Stimulated activated naive CD8-positive, alpha-beta T cell treated with anti-CD3 and anti-CD28 coated beads, Interleukin-15, amount 100 ng/mL, for 72 hours (primary cell): ENCODE measurements at places on chromosomes 12 and 14.

DNA sequence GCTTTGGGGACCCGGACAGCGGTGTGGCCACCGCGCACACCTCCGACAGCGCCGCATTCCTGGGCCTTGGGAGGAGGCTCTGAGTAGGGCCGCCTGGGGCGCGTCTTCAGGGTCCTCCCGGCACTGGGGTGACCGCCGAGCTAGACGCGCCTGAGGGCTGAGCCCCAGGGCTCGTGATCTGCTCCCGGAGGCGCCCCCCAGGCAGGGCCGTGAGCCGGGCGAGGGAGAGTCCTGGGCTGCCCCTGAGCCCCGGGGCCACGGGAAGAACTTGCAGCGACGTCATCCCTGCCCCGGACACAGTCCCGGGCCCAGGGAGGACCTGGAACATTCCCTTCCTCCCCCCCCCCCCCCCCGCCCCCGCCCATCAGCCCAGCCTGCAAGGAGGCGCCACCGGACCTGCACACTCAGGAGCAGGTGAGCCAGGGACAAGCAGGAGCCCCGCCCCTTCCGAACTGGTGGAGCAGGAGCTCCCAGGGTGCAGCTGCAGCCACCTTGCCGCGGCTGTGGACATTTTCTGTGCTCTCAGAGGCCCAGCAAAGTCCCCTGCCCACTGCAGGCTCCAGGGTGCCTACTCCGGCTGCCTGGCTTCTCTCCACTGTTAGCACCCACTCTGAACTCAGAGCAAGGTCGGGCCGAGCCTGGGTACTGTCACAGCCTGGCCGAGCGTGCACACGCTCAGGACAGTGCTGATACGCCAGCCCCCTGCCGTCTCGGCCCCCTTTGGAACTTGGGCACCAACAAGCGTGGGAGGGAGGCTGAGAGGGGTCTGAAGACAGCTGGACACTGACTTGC is 50.7 kb downstream of the A2M start:
- peak; percentile 24 for DNase-seq

DNA sequence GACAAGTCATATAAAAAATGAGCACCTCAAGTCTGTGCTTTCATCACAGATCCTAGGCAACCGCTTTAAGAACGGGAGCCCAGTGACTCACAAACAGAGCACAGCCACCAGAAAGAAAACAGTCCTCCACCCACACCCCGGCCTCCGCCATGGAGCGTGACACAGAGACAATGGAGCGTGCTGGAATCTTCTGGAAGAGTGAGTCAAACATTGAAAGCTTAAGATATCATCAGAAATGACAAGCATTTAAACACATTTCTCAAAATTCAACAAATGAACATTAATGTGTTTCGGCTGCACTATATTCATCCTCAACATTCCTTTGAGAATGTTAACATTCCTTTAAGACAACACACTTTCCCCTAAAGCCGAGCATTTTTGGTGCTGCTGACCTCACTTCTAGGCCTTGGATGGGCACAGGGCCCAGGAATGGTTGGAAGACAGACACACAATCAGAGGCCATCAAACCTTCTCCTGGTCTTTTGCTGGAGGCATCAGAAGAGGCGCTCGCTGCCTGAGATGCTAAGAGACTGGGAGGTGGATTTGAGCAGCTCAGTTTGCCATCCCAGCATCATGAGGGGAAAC is 23.6 kb upstream of the TMEM132D start:
- no peak for DNase-seq

DNA sequence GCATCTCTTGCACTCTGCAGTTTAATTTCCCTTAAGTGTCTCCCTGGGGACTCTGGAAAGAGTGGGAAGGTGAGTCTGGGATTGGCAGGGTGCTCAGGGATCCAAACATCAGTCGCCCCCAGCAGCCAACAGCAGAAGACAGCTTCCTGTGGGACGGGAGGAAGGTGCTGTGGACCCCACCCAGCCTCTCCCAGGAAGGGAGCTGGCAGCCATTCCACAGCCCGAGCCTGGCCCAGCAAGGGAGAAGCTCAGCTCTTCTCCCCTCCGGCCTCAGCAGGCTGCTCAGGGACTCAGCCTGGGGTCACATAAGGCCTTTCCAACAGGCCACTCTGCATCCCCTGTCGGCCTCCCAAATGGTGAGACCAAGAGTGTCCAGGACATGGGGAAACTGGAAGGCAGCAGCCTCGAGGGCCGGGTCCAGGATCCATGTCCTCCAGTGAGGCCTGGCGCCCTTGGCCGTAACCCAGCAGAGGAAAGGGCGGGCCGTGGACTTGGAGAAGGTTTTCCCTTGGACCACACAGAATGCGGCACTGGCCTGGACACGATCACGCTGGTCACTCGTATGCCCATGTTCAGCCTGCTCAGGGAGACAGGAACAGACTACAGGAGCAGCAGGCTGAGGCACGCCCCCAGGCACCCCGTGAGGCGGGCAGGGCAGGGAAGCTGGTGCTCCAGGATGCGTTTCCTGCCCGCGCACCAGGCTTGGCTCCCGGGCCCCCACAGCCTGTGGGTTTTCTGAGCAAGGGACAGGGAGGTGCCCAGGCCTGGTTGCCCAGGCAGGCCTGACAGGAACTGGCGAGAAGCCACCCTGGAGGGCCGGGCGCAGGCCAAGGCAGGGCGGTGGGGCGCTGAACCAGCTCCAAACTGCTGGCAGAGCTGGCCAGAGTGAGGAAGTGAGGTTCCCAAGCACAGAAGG is 3.5 kb downstream of the XRCC3 start:
- DNase-seq = no peak

- no peak for DNase-seq
These were observed 235.8 kb downstream of the SLC15A4 start for GRCh38 chr12:128587918-128588317.

- no peak for DNase-seq
These were observed 663.8 kb upstream of the FOXG1 start for GRCh38 chr14:28102814-28103213.

DNA sequence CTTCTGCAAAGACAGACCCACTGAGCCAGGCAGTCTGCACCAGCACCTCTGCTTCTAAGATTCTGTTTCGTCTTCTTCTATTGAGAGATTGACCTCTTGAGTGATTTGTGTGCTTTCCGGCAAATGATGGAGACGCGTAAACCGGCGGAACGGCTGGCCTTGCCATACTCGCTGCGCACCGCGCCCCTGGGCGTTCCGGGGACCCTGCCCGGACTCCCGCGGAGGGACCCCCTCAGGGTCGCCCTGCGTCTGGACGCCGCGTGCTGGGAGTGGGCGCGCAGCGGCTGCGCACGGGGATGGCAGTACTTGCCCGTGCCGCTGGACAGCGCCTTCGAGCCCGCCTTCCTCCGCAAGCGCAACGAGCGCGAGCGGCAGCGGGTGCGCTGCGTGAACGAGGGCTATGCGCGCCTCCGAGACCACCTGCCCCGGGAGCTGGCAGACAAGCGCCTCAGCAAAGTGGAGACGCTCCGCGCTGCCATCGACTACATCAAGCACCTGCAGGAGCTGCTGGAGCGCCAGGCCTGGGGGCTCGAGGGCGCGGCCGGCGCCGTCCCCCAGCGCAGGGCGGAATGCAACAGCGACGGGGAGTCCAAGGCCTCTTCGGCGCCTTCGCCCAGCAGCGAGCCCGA is 703 bp downstream of the ASCL4 start:
- peak; percentile 24 for DNase-seq

GRCh38 chr12:125129179-125129571 is 63.9 kb downstream of the AACS start:
- DNase-seq = no peak

DNA sequence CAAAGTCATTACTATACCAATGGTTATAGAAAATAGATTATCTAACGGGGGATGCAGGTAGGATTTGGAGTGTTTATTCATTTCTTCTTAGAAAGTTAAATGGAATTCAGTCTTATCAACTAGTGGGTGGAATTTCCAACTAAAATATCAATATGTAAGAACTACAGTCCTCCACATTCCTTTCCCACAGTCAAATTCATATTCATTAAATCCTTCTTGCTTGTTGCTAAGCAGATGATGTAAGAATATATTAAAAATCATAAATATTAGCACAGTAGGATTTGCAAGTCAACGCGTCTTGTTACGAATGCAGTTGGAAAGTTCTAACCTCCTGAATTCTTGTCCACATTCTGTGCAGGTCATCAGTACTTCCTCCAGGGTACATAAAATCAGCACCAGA is 259.2 kb downstream of the CPNE8 start:
- DNase-seq = no peak

DNA sequence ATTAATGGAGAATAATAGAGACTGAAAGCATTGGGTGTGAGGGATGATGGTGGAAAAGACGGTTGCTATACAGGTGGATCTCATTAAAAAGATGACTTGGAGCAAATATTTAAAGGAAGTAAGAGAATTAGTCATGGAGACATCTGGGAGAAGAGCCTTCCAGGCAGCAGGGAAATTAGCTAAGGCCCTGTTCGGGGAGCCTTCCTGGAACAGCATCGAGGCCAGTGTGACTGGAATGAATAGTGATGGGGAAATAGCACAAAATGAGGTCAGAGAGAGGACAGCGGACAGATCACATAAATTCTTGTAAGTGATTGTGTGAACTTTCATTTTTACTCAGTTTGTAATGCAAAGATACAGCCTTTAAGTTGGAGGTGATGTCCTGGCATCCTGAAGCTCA is 842.3 kb downstream of the SLC6A15 start:
- no peak for DNase-seq
